Renal pelvis (tissue), 12 donors: ENCODE measurements at places on chromosomes 7 and 10.
A peak's percentile ranks its signal among the peaks of the same experiment; 100 is the strongest.

- no peak for DNase-seq
These were observed 8.7 kb downstream of the ZMIZ2 start for GRCh38 chr7:44757311-44757710.

GRCh38 chr10:113612154-113612553 is 51.7 kb downstream of the NRAP start:
- DNase-seq = no peak

DNA sequence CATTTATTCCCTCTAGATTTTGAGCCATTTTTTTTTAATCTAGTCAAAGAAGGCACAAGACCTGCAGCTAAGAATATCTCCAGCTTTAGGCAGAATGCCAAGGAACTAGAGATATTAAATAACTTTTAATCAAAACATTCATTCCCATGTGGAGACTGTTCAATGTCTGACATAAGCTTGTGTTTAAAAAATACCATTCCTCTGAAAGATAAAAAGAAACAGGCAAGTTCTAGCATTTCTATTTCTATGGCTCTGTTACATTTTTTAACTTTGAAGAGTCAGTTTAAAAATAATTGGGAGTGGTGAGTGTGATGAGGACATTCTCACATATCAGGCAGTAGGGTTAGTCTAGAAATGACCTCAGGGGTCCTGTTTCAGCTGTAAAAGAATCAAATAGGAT is 48.0 kb downstream of the RHOBTB1 start:
- DNase-seq = no peak

DNA sequence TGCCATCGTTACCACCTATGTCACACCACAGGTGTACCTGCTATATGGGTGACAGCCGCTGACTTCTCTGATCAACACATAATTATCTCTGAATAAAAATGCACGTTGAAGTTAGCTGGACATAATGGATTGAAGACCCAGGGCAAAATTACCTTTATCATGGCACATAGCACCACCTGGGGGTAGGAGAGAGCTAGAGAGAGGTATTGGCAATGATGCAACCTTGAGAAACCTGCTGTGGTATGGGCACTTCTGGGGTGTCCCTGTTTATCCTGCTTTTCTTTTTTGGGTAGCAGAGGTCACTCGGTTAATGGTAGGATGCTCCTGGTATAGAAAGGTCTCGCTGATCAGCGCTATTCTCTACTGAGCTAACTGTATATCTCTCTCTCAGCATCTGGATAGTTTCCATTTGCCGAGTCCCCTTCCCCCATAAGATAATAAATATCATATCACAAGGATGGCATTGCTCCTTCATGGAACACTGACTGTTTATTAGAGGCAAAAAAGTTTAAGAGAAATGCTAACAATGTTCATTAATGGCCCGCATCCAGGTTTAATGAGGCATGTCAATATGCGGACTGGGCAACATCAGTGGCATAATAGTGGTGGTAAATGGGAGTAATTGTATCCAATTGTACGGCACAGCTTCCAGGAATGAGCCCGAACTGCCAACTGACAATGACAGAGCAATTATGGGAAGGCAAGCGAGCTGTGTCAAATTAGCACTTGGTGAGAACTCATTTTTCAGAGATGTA is 323.1 kb downstream of the TFEC start:
- DNase-seq = peak; percentile 44

GRCh38 chr10:74067373-74068352 is 69.7 kb downstream of the VCL start:
- DNase-seq = no peak
